ENCODE measurements at places on chromosomes 7 and 10.

DNA sequence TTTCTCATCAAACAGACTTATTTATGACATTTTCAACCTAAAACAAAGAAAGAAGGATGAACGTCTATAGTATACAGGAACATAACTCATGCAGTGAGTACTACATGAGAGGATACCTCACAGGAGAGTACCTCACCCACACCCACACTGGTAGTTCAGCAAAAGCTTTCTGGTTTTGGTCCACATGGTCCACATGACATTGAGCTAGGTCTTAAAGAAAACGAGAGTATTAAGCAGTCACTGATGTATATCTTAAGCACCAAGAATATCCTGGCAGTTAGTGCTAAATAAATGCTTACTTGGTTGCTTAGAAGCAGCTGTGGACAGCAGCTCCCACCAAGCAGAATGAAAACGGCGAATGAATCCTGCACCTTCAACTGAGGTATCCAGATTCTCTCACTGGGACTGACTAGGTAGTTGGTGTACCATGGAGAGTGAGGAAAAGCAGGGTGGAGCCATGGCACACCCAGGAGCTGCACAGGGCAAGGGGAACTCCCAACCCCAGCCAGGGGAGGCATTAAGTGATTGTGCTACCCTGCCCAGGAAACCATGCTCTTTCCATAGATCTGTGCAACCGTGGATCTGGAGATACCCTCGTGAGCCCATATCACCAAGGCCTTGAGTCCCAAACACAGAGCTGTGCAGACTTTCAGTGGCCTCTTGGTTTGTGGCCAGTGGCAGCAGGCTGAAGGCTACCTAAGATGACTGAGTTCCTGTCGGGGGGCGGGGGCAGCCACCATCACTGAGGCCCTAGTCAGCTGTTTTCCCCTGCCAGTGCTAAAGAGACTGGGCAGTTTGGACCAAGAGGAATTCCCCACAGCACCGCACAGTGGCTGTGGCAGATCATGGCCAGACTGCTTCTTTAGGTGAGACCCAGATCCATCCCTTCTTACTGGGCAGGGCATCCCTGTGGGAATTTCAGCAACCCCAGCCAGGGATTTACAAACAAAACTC lies 143.4 kb downstream of the SGMS1 start:
- no peak for DNase-seq

DNA sequence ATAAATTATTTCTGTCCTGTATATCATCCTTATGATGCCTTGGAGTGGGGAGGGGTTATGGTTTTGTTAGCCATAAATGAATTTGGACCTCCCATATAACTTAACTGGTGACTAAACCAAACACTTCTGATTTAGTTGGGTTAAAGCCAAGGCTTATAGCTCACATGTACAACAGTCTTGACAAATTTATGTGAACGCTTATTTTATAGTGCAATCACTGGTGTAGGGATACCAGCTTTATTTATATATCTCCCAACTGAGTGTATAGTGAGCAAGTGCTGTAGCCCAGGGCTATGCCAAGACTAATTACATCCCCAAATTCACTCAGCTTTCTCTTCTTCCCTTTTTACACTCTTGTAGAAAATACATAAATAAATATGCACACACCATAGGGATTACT lies 956.2 kb downstream of the SORCS3 start:
- no peak for DNase-seq

DNA sequence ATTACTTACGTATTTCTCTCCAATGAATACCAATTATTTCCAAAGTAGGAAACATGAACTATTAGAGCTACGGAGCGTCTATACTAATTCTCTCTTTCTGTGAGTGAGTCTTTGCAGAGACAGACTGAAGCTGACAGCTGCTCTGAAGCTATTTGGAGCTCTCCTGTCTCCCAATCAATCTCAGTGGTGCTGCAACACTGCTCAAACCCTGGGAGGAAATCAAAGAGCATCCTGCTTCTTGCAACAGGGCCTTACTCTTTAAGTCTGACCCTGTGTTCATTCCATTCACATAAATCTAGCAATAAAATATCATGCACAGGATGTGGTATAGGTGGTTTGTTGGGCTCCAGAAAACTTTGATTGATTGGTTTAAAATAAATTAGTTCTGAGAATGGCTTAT lies 685.7 kb upstream of the IGFBP3 start:
- no peak for DNase-seq

GRCh38 chr7:25753837-25754236 lies 398.2 kb upstream of the NFE2L3 start:
- DNase-seq = no peak

GRCh38 chr7:94127026-94127425 lies 122.9 kb upstream of the BET1 start:
- no peak for DNase-seq

- DNase-seq = no peak
These were observed 7.7 kb upstream of the NRBF2 start for GRCh38 chr10:63125459-63125858.
